ENCODE measurements at places on chromosomes 7 and 10.

DNA sequence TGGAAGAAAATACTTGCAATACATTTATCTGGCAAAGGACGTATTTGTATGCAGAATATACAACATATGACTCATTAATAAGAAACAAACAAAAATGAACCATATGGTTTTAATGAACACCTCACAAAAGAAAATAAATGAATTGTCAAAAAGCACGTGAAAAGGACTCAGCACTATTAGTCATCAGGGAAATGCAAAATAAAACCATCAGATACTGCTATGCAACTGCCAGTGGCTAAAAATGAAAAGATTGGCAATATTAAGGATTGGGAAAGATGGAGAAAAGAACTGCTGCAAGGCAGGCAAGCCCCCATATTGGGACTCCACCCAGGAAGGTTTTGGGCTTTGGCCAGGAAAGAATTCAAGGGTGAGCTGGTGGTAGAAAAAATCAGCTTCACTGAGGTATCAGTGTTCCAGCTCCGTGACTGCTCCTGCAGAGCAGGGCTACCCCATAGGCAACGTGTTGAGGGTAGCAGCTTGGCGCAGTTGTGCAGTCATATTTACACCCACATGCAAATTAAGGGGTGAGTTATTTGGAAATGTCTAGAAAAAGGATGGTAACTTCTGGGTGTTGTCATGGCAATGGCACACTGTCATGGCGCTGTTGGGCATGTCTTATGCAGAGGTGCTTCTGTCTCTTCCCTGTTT is 72.7 kb downstream of the CUBN start:
- no peak for DNase-seq

GRCh38 chr10:87635498-87636312 is 24.0 kb upstream of the PAPSS2 start:
- peak; percentile 78 for DNase-seq

DNA sequence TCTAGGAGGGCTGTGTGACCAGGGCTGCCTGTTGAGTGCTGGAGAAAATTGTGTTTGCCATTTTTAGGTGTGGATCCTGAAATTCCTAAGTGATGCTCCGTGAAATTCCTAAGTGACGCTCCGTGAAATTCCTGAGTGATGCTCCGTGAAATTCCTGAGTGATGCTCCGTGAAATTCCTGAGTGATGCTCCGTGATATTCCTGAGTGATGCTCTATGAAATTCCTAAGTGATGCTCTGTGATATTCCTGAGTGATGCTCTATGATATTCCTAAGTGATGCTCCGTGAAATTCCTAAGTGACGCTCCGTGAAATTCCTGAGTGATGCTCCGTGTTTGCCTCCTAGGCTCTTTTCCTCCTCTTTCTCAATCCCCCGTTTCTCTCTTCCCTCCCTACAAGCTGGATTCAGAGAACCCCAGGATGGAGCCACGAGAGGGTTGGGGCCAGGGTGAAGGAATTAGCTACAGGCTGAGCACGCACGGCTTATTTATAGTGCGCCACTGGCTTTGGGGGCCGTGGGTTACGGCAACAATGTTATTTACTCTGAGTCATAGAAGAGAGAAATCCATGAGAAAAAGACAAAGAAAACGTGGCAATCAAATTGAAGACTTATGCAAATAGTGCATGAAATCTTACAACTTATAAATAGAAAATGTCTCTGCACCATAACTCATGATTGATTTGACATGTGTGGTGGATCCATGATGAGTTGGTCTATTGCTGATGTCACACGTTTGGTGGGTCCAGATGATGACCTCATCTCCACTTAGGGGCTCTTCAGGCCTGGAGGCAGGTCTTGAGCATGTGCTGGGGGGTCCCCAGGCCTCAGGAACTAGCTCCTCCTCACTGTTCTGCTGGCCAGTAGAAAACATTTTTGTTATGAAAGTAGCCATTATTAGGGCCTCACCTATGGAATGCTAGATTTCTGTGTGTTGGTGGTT is 224.6 kb downstream of the WDR37 start:
- DNase-seq: no peak

DNA sequence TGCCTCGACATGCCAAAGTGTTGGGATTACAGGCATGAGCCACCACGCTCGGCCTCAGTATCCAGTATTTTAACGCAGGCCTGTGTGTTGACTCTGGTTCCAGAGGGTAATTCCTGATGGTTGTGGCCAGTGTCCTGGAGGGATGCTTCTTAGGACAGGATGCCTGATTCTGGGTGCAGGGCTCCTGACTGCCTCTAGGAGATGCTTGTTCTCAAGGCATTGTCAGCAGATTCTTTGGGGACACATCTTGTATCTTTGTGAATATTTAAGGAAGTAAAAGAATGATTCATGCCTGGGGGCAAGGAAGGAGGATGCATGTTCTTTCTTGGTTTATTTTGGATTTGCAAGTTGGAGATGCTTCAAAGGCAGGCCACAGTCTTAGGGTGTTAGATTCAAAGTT is 2.2 kb downstream of the ZDHHC4 start:
- peak; percentile 80 for DNase-seq

DNA sequence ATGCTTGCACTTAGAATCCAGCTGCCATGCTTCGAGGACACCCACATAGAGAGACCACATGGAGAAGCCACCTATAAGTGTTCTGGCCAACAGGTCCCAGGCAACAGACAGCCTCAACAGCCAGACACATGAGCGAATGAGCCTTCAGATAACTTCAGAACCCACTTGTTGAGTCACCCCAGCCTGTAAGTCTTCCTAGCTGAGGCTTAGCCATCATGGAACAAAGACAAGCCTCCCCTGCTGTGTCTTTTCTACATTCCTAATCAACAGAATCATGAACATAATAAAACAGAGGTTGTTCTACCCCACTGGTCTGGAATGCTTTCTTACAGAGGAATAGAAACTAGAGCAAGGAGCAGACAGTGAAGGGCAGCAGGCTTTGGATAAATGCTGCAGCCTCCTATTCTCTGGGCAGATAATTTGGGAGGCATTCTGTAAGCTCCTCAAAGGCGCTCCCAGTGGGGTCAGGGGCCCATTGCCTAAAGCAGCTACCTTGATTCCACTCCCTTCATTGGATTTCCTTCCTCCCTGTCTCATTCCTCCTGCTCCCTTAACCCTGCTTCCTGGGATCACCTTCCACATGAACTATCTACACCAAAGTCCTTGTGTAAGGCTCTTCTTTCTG is 4.6 kb downstream of the TLL2 start:
- DNase-seq: no peak

GRCh38 chr7:121369462-121369861 is 26.6 kb downstream of the FAM3C start:
- DNase-seq: no peak

GRCh38 chr7:26429168-26429567 is 137.5 kb downstream of the SNX10 start:
- peak; percentile 19 for DNase-seq

DNA sequence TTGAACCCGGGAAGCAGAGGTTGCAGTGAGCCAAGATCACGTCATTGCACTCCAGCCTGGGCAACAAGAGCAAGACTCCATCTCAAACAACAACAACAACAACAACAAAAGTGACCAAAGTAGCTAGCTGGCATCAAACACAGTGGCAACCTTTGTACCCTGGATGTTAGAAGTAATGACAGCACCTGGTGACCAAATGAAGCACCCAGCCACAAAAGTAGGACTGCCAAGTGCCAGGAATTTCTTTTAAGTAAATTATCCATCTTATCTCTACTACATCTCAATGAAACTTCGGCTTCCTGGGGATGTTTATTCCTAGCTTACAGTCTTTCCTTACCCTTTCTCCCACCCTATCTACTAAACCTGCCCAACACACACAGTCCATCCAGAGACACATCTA is 18.8 kb downstream of the SRPK2 start:
- no peak for DNase-seq

Data from suppressor macrophage treated with lipopolysaccharide for 4 hours (primary cell).